ENCODE measurements at places on chromosomes 7 and 10.

GRCh38 chr10:14356921-14357320 is 26.2 kb upstream of the FRMD4A start:
- DNase-seq, result no peak

- DNase-seq, result peak; percentile 74
Measured at GRCh38 chr10:36256166-36256565, 614.1 kb upstream of the FZD8 start.

DNA sequence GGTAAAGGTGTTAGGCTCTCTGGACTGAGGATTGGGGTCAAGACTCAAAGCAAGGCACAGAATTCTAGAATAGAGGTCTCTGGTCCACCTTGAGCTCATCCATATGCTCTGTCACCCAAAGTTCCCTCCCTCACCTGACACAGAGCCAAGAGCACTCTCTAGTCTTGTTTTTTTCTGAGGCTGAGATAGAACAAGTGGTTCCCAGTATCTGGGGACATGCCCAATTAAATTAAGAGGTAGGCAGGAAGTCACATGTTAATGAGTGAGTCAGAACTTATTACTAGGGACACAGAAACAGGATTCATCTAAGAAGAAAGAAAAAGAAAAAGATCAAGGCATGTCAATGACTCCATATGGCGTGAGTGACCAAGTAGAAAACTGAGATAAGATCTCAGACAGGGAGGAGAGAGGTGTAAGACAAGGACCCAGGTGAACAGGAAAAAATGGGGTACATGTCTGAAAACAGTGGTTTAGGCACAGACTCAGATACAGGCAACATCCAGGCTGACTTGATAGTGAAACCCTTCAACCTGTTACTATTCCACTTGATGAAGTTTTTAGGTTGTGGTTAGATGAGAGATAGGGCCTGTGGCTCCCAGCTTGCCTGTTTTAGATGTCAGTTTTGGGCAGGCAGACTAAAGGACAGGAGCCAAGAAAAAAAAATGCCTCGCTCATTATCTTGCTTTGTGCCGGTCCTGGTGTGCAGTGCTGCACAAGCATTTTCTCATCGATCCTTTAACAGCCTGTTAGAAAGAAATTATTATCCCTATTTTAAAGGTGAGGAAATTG is 609.9 kb downstream of the CCSER2 start:
- DNase-seq, result no peak

DNA sequence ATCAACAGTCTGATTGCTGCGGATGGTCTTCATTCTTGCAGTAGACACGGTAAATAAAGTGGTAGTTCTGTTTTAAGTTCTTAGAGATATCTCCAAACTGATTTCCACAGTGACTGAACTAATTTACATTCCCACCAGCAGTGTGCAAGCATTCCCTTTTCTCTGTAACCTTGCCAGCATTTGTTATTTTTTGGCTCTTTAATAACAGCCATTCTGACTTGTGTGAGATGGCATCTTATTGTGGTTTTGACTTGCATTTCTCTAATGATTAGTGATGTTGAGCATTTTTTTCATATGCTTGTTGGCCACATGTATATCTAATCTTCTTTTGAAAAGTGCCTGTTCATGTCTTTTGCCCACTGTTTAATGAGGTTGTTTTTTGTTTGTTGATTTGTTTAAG is 30.2 kb upstream of the CXCL12 start:
- no peak for DNase-seq

- DNase-seq, result no peak
Measured at GRCh38 chr10:3395041-3395440, 222.5 kb upstream of the PITRM1 start.

GRCh38 chr10:119896061-119896655 is 3.6 kb downstream of the SEC23IP start:
- no peak for DNase-seq

DNA sequence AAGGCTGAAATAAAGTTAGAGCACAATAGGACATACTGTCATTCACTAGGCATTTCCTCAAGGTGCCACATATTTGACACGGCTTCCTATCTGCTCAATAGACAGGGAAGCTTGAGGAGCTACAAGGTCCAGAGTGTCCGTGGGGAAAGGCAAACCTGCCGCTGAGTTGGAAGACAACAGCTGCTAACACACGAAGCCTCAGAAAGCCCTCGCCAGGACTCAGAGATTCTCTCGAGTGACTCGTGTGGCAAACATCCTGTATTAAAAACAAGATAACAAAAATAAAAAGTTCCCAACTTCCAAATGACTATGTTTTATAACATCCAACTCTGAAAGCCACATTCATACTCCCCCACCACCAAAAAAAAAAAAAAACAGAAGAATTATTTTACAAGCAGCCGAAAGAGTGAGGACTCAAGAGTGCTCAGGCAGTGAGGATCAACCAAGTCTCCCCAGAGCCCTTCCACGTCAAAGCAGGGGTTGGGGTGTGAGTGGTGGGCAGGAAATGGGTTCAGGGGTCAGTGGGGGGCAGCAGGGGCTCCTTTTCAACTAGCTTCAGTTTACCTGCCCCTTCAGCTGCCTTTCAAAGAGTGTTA is 67.6 kb downstream of the STK17A start:
- peak; percentile 8 for DNase-seq

- DNase-seq, result no peak
Measured at GRCh38 chr10:73501651-73502050, 5.8 kb upstream of the PPP3CB start.

- DNase-seq, result no peak
Measured at GRCh38 chr10:1166101-1166827, 110.1 kb downstream of the WDR37 start.

DNA sequence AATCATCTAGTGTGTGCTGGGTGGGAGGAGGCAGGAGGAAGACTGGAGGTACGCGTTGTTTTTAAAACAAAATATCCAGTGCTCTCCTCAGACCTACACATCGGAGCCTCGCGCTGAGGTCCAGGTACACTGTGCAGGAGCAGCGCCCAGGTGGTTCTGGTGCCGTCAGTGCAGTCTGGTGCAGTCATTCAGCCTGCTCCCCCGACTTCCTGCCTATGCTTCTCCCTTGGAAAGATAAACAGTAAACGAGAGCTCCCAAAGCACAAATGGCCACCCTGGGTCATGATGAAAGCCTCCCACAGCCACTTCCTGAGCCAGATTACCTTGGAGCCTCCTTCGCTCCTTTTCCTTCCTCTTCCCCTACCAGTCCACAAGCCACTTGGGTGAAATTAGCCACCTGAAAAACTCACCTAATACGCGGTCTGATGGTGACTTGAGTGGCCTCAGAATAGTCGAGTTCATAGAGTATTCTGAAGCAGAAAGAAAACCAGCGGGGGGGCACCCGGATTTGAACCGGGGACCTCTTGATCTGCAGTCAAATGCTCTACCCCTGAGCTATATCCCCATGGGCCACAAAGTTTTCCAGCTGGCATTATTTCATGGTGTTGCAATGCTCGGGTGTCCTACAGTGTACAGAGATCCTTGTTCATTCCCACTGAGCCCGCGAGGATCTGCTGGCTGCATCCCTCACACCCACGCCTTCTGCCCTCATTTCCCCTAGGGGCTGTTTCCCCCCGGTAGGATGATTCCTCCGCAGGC is 82.5 kb downstream of the ZNF467 start:
- peak; percentile 39 for DNase-seq

DNA sequence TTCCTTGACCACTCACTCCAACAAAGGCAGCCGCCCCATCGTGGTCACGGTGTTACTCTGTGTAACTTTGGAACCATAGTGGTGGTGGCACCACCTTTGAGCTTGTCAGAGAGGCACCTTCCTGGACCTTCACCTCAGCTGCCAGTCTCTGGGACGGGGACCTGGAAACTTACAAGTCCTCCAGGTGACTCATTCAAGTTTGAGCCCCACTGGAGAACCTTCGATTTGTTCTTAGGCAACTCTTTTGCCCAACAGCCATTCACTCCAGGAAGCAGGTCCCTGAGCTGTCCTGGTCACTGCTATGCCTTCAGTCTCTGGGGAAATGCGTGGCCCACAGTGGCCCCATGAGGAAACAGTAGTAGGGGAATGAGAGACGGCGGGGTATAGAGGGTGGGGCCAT is 17.2 kb downstream of the STX1A start:
- DNase-seq, result no peak

DNA sequence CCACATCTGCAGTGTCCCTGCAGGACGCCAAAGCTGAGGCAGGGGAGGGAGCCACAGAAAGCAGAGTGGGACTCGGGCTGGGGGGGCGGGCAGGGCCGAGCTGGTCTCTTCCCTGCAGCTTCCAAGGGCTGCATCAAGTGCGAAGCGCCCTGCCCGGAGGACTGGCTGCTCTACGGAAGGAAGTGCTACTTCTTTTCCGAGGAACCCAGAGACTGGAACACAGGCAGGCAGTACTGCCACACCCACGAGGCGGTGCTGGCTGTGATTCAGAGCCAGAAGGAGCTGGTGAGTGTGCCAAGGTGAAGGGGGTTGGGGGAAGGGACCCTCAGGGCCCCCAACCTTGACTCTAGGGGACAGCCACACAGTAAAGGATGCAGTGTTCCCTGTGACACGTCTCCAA is 16.7 kb downstream of the CLEC2L start:
- no peak for DNase-seq

DNA sequence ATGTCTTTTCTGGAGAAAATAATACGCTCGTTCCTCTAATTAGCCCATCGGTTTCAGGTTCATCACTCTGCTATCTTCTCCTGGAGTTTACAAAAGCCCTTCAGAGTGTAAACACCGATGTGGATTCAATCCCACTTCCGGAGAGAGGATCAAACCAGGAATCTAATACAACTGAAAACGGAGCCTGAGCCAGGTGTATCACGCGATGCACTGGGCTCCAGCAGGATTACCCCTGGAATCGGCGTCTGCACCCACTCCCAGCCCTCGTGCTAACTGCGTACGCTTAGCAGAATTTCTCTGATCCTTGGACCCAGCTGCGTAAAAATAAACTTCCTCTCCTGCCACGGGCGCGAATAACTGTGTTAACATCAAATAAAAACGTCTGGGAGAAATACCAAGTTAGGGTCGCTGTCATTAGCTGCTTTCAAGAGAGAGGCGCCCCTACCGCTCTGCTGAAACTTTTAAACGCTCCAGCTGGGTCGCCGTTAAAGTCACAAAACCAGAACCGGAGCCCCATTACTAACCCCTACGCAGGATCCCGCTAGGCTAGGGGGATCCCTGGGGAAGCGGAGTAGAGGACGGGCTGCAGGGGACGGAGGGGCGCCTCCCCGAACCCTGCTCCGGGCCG is 502 bp downstream of the ZNF3 start:
- DNase-seq, result no peak

DNA sequence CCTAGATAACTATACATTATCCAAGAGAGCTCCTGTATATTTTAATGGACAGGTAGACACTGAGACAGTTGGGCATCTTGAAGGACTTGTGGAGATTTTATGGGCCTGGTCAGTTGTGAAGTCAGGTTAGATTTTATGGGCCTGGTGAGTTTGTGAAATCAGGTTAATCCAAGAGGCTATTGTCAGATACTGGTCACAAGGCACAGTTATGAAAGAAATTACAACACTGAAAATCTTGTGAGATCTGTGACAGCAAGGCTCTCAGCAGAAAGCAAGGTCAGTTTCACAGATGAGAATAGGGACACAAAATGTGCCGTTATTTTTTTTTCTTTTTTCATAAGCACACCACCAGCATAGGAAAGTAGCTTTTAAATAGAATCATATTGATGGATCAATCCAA is 167.6 kb downstream of the VTI1A start:
- DNase-seq, result no peak

GRCh38 chr10:126930131-126930882 is 25.1 kb downstream of the DOCK1 start:
- DNase-seq, result no peak

GRCh38 chr10:1963341-1963740 is 226.0 kb upstream of the ADARB2 start:
- DNase-seq, result no peak

DNA sequence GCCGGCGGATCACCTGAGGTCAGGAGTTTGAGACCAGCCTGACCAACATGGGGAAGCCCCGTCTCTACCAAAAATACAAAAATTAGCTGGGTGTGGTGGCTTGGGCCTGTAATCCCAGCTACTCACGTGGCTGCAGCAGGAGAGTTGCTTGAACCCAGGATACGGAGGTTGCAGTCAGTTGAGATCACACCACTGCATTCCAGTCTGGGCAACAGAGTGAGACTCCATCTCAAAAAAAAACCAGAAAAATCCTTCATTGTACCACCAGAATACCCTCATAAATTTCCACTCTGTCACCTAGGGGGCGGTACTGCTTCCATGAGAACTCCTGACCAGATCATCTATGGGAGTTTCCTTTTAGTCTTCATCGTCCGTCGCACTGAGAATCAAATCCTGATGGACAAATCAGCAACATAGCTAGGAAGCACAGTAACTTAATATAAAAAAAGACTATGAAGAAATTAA is 225.8 kb upstream of the KLF14 start:
- no peak for DNase-seq

DNA sequence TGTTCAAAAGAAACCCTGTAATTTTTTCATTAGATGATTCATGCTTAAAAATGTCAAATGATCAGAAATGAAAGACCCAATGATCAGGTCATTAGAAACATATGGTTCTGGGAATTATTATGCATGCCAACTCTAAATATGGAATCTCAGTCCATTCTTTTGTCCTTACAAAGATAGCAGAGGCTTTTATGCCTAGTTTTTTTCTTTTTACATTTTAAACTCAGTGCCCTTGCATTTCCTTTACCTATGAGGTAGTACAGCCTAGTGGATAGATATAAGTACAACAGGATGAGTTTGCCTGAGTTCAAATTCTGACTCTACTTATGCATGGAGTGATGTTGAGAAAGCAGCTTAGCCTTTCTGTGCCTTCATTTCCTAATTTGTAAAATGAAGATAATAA is 392.9 kb downstream of the SUGCT start:
- DNase-seq, result no peak

DNA sequence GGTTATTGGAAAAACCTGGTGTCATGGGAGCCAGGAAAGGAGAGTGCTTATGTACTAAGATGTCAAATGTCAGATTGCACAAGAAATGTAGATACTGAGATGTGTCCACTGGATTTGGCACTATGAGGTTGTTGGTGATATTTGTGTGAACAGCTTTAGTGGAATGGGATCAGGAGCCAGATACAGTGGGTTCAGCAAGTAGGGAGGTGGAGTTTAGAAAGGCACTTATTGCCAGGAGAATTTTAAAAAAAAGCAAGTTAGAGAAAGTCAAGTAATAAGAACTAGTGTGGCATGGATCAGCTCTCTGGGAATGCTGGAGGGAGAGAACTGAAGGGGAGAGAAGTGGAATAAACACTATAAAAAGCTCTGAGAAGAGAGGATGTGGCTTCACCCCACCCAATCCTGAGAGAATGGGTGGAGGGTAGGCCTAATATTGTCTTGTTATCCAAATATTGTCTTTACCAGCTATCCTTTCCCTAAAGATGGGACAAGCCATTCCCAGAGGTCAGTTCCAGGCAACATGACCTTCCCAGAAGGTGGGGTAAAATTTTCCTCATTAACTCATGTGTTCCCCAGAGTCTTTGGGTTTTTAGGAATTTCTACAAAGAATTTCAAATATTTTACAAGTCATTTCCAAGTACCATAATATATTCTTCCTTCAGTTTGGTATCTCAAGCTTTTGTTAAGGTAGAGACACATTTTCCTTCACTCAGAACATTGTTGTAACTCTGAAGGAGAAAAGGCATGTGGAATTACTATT is 42.3 kb downstream of the ENTPD1 start:
- DNase-seq, result no peak

- peak; percentile 31 for DNase-seq
Measured at GRCh38 chr10:95327367-95327766, 36.6 kb upstream of the PDLIM1 start.
